ENCODE measurements at places on chromosomes 5 and 9. TPM values are rescaled to one million over a fixed set of nuclear protein-coding genes. Genes with fewer than 3 reads are reported as not detected.
A peak's percentile ranks its signal among the peaks of the same experiment; 100 is the strongest.

SAXO1 gene
- total RNA-seq = not detected

IFNA21 gene
- not detected for total RNA-seq

CCNO gene
- not detected for total RNA-seq

SARDH gene
- total RNA-seq = not detected

KIAA1958 gene
- 7.4 TPM for total RNA-seq

AFAP1L1 gene
- total RNA-seq = 0.44 TPM

CAAP1 gene
- 15.1 TPM for total RNA-seq

GPRIN1 gene
- total RNA-seq = 3.2 TPM

DDX46 gene
- total RNA-seq = 68.8 TPM

DNA sequence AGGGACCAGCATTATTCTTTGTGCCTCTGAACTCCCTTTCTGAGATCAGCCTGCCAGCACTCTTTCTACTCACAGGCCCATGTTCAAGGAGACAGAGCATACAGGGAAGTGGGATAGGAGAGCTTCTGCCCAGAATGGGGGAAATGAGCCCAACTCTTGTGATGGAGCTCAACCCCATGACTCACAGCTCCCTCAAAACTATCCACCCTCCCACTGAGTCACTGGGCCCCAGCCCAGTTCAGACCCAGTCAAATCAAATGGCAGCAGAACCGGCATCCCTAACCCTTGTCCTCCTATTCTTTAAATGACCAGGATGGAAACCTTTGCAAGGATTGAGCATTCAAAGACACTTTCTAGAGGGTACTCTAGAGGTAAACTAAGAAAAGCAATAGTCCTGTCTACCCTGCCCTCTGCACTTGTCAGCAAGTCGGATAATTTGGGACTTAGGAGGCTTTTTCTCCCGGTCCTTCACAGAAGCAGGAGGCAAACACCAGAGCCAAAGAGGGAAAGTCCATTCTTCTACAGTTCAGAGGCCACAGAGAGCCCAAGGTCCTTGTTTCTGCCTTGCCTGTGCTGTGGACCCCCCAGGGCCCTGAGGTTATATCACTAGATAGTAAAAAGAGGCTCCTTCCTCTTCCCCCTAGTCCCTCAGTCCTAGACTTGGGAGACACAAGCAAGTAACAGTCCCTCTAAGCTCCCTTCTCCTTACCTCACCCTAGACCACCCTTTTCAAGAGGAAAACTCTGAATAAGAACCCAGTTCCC is 3.2 kb downstream of the ATOSB start:
- no peaks in the 10 kb centered on the region for H3K27me3 ChIP-seq
- no peak for DNase-seq
- H3K4me3 ChIP-seq = peak overlapping the region; percentile 83
- H3K36me3 ChIP-seq = peaks cover 5% of the 10 kb centered on the region

DNA sequence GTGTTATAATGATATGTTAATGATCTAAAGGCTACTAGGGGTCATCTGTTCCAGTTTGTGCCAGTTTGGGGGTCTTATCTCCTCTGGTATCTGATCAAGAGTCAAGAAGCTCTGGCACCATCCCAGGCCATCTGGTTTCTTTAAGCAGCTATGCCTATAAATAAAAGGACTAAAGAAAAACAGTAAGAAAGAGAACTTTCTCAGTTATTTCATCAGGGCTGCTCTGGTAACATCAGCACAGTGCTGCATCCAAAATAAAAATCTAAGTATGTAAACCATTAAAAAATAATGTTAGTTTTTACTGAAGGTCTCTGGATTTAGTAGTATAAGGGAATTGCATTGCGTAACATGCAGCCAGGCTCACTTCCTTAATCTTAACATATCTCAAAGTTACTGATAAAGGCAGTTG is 185.0 kb downstream of the NR2F1-AS1 start:
- no peak for DNase-seq
- no peak overlapping the region for H3K27ac ChIP-seq
- no peaks in the 10 kb centered on the region for H3K27me3 ChIP-seq
- H3K4me3 ChIP-seq = no peak overlapping the region

DNA sequence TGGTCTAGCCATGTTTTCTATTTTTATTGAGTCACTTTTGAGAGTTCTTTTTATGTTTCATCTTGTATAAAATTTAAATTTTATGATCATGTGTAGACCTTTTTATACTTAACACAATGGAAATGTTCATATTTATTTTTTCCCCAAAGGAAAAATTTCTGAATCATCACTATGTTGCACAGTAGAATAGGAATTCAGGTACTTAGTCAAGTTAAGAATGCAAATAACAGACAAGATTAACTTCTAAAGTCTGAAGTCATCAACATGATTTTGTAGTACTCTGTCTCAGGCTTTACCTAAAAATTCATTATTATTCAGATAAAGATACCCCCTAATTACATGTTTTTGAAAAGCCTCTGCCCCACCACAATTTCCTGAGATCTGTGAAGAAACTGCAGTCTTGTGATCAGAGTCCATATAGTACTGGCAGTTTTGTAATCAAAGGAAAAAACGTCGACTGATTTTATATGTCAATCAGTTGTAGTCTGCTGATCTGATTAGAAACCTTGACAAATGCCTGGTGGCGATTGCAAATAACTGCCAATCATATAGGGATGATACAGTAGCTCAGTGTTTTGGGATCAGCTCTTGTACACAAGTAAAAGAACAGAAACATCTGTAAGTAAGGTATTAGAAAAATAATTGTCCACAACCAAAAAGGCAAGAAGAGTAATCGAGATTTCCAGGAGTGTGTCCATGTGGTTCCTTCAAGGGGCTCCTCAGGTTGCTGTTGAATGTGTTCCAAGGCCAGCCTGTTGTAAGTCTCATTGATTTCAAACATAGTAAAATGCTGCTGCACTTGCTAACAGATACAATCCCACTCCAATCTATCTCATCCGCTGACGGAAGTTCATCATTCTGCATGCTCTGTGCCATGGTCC is 352.4 kb downstream of the ARRDC3 start:
- H3K4me3 ChIP-seq = no peak overlapping the region
- H3K27me3 ChIP-seq = peaks cover 7% of the 10 kb centered on the region
- no peak overlapping the region for H3K27ac ChIP-seq
- no peak for DNase-seq
- no peaks in the 10 kb centered on the region for H3K36me3 ChIP-seq

DNA sequence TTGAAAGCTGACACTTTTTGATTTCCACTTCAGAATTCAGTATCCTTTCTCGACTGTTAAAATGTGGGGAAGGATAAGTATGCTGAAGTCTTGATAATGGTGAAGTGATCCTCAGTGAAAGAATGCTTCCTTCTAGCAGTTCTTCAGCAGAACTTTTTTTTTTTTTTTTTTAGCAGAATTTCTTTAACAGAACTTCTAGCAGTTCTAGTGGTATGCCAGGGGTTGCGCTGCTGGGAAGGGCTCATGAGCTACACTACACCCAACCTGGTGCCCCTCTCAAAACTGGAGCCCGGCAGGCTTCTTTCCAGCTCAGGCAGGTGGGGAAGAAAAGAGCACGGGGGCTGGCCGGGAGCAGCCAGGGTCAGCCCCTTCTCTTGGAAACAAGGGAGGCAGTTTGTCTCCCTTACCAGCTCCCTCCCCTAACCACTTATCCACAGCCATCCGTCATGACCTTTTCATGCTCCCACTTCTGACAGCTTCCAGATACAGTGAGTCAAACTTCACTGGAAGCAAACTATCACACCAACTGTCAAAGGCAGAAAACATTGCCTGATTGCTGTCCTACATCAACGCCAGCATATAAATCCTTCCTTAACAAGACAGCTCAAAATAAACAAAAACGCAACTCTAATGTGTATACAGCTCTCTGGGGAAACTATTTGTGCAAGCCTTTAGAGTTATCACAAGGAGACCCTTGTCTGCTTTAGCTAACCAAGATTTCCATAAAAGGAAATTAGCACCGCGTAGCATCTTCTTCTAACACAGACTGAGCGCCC is 211.5 kb downstream of the GAPVD1 start:
- H3K27me3 ChIP-seq = no peaks in the 10 kb centered on the region
- H3K27ac ChIP-seq = no peak overlapping the region
- peaks cover 66% of the 10 kb centered on the region for H3K36me3 ChIP-seq
- DNase-seq = no peak
- no peak overlapping the region for H3K4me3 ChIP-seq

DNA sequence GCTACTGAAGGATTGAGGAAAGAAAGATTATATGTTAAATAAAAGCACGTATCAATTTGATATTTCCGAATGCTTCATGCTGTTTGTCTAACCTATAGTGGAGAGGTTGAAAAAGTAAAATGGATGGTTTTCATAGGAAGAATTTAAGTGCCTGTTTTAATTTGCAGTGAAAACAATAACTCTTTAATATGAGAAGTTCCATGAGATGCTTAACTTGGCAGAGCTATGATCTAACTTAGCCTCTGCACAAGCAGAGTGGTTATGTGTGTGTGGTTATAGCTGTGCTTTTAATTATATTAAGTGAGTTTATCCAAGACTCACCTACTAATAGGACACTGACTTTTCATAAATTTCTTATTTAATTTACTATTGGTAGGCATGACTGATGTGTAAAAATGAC is 57.4 kb downstream of the AOPEP start:
- H3K4me1 ChIP-seq = peaks cover 7% of the 10 kb centered on the region
- H3K4me3 ChIP-seq = no peak overlapping the region
- no peaks in the 10 kb centered on the region for H3K27me3 ChIP-seq
- DNase-seq = no peak
- H3K36me3 ChIP-seq = peaks cover 2% of the 10 kb centered on the region
- H3K27ac ChIP-seq = no peak overlapping the region

GRCh38 chr5:2898661-2899060 is 147.2 kb upstream of the IRX2 start:
- no peak overlapping the region for H3K4me3 ChIP-seq
- H3K27me3 ChIP-seq = no peaks in the 10 kb centered on the region
- H3K27ac ChIP-seq = no peak overlapping the region
- no peaks in the 10 kb centered on the region for H3K36me3 ChIP-seq

DNA sequence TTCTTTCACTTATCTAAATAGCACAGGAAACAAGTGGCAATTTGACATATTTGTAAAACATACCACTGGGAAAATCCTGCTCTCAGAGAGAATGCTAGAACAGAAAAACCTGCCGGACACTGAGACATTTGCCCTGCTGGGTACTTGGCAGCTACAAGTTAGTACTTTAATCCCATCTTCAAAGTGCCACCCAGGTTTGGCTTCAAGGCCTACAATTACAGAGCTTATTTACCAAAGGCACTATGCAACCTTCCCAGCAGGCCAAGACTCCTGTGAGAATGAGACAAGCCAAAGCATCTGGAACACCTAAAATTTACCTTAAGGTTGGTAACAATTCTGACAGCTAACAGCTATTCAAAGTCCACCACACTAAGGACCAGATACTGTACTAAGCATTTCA is 78.3 kb downstream of the TSSK1B start:
- H3K36me3 ChIP-seq = no peaks in the 10 kb centered on the region
- no peak overlapping the region for H3K4me3 ChIP-seq
- no peak for DNase-seq

DNA sequence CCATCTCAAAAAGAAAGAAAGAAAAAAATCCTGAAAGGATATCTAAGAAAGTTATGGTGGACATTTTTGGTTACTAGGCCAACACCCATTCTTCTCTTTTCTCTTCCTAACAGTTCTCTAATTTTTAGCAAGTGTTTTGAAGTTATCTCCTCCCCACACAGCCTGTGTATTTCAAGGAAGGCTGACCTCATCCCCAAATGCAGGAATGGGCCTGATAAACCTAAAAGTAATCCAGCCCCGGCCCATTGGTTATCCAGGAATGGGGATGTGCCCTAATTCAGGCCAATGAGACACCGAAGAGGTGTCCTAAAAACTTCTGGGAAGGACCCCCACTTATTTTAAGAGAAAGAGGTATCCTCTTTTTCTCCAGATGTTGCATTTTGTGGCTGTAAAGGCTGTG is 46.6 kb downstream of the F2R start:
- peaks cover 5% of the 10 kb centered on the region for H3K27me3 ChIP-seq
- no peak overlapping the region for H3K27ac ChIP-seq
- H3K36me3 ChIP-seq = no peaks in the 10 kb centered on the region
- no peaks in the 10 kb centered on the region for H3K4me1 ChIP-seq

GRCh38 chr9:18658804-18659705 is 185.1 kb downstream of the ADAMTSL1 start:
- H3K27me3 ChIP-seq = no peaks in the 10 kb centered on the region
- no peak overlapping the region for H3K4me3 ChIP-seq
- no peak for DNase-seq
- no peak overlapping the region for H3K27ac ChIP-seq

GRCh38 chr9:133342570-133342969 is 5.4 kb downstream of the MED22 start:
- H3K4me3 ChIP-seq = no peak overlapping the region
- no peak overlapping the region for H3K27ac ChIP-seq
- H3K4me1 ChIP-seq = peaks cover 55% of the 10 kb centered on the region
- H3K36me3 ChIP-seq = peaks cover 69% of the 10 kb centered on the region
- H3K27me3 ChIP-seq = no peaks in the 10 kb centered on the region

DNA sequence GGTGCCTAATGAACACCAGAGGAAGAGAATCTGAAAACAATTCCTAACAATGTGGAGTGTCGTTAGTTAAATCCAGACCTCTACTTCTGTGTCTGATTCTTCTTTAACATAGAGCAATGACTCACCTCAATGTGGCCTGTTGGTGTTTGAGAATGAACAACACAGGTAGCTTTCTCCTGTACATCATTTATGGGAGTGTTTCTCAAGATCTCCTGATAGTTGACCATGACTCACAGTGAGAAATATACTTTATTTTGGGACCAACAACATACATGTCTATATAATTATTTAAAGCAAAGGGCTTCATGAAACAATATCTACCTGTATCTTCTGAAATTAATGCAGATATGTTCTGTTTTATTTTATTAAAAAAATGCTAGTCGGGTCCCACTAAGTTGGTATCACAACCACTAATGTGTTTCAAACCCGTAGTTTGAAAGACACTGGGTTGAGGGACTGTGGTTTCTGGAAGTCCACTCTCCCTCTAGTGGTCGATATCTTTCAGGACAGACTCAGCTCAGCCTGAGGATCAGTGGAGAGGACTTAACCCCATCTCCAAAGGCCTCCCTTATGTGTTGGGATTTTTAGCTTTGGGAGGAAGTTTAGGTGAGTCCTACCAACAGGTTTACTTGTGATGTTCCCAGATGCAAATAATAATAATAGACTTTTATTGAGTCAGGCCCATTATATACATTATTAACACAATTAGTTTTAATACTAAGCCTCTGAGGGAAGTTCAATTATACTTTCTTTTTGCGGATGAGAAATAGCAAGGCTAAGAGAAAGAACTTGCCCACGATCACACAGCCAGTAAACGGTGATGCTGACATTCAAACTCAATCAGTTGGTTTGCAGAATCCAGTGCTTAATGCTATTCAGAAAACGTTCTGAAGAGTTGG is 70.0 kb upstream of the KLF9 start:
- no peak overlapping the region for H3K27ac ChIP-seq
- no peaks in the 10 kb centered on the region for H3K36me3 ChIP-seq
- no peaks in the 10 kb centered on the region for H3K4me1 ChIP-seq
- peaks cover 16% of the 10 kb centered on the region for H3K27me3 ChIP-seq

DNA sequence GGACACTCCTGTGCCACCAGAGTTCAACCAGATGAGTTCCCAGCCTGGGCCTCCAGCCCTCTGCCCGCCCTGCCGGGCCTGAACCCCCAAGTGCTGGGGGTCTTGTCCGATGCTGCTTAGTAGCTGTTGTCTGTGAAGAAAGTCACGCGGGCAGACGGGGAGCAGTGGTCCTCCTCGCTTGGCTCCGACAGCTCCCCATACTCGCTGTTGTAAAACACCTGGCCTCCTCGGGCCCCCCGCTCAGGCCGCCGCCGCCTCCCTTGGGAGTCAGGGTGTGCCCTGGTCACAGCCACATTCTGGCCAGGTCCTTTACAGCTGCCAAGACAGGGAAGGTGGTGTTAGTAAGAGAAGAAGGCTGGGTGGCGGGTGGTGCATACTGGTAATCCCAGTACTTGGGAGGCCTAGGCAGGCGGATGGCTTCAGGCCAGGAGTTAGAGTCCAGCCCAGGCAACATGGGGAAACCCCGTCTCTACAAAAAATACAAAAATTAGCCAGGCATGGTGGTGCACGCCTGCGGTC is 11.8 kb upstream of the SCGB3A1 start:
- no peaks in the 10 kb centered on the region for H3K4me1 ChIP-seq
- H3K36me3 ChIP-seq = no peaks in the 10 kb centered on the region
- no peaks in the 10 kb centered on the region for H3K27me3 ChIP-seq
- no peak overlapping the region for H3K4me3 ChIP-seq
- no peak overlapping the region for H3K27ac ChIP-seq

Data from activated B cell treated with CpG ODN at 0.5 μM for 24 hours (primary cell).